ENCODE measurements at places on chromosomes 6 and 20.

- DNase-seq = no peak
Observed at GRCh38 chr6:167819576-167819975, 7.1 kb upstream of the AFDN start.

DNA sequence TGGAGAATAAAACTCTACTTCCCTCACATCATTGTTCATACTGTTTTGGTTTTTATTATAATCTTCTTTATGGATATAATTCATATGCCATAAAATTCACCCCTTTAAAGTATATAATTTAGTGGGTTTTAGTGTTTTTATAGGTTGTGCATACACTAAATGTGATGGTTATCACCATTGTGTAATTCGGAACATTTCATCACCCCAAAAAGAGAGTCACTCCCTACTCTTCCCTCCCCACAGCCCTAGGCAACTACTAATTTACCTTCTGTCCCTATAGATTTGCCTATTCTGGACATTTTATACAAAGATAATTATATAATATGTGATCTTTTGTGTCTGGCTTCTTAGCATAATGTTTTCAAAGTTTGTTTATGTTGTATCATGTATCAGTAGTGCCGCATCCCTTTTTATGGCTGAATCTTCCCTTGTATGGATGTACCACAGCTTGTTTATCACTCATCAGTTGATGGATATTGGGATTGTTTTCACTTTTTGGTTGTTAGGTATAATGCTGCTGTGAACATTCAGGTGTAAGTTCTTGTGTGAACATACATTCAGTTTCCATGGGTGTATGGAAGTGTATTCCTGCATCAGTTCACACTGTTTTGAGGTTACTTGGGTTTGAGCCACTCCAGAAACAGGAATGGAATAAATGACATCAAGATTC lies 4.2 kb downstream of the TM9SF4 start:
- no peak for DNase-seq

DNA sequence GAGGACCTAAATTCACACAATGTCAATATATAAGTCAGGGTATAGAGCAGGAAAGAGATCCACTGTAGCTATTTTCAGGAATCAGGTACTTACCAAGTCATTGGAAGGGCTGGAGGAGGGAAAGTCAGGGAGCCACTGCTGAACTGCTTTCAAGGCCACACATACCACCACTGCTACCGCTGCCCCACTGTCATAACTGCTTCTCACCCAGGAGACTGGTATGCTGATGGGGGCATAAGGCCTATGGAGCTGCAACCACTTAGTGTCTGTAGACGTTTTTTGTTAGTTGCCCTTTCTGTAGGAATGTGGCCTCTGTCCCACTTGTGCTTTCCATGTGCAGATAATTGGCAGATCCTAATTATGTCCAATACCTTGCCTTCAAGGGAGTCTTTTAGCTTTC lies 5.4 kb downstream of the SMAP1 start:
- no peak for DNase-seq

- no peak for DNase-seq
Observed at GRCh38 chr6:148147463-148147830, 195.2 kb upstream of the SASH1 start.

- no peak for DNase-seq
Observed at GRCh38 chr6:44481760-44482159, 94.3 kb downstream of the CDC5L start.

GRCh38 chr6:80319196-80319595 lies 212.7 kb downstream of the BCKDHB start:
- no peak for DNase-seq

DNA sequence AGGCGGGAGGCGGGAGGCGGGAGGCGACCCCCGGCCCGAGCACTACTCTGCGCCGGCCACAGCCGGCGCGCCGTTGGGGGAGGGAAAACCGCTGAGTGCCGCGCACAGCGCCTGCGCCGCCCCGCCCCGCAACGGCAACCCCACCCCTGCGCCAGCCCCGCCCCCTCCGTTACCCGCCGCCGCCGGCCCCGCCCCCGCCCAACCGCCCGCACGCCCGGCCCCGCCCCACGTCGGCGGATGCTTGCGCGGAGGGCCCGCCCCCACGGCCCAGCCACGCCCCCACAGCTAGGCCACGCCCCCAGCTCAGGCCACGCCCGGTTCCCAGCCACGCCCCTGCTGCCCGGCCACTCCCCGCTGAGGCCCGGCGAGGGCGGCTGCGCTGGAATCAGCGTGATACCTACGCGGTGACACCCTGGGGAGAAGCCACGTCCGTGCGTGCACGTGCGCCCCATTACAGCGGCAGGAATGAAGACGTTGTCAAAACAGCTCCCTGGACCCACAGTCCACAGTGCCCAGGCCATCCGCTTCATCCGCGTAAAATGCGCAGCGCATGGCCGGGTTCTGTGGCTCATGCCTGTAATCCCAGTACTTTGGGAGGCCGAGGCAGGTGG lies at the start of gene TCFL5:
Gene TCFL5 (minus strand): TSS at position 97 of the 611 bp plus-strand sequence. CDS start 152 bp downstream, outside the sequence.
- DNase-seq = peak; percentile 100

DNA sequence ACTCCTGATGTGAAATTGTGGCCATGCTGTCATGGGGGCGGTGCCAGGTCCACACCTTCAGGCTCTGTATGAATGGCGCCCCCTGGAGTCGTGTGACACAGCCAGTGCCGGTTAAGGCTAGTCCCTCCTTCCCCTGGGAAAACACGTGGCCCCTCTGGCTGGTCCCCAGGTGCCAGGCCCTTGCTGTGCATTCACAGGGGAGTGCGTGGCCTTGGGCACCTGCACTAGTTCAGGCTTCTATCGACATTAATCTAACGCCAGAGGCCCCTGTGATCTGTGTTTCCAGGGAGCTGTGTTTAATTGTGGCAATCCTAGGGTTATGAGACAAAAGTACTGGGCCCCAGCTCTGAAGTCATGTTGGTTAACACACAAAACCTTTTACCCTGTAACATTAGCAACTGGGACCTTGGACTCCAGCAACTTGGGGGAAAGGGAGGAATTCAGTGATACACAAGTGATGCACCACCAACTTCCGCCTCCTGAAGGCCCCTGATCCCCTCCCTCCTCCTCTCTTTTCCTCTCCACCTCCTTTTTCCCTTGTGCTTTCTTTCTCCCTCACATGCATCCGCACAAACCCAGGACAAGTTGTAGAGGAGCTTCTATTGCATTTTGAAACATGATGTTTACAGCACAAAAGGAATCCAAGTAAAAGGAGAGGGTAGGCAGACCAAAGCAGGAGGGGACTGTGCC lies 74.0 kb downstream of the SSR1 start:
- peak; percentile 86 for DNase-seq

- DNase-seq = no peak
Observed at GRCh38 chr6:134021396-134022122, 30.9 kb downstream of the SLC2A12 start.

- no peak for DNase-seq
Observed at GRCh38 chr20:36303020-36303595, 3.0 kb upstream of the DLGAP4 start.

DNA sequence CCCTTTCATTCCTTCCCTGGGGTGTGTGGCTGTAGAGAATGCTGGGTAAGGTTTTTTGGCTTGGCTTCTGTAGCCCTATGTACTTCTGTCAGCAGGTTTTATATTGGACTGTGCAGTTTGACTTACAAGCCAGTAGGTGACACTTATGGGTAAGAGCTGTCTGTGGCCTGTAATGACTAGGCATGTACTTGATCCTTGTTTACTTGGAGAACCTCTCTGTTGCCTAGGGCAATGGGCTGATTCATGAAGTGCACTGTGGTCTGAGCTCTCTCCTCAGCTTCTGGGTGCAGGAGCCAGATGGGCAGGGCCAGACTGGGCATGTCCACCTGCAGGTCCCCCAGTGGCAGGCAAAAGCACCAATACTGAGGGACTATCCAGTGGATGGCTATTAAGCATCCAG lies 544.6 kb downstream of the ADGRB3 start:
- no peak for DNase-seq

GRCh38 chr20:20491784-20492264 lies 123.9 kb downstream of the INSM1 start:
- DNase-seq = no peak

GRCh38 chr20:24546232-24546892 lies 76.9 kb downstream of the SYNDIG1 start:
- no peak for DNase-seq

- DNase-seq = no peak
Observed at GRCh38 chr20:22586645-22587310, 2.4 kb upstream of the FOXA2 start.

GRCh38 chr6:41156001-41156400 lies 1.9 kb upstream of the TREML1 start:
- no peak for DNase-seq

GRCh38 chr20:40571639-40572038 lies 117.4 kb downstream of the MAFB start:
- DNase-seq = no peak

DNA sequence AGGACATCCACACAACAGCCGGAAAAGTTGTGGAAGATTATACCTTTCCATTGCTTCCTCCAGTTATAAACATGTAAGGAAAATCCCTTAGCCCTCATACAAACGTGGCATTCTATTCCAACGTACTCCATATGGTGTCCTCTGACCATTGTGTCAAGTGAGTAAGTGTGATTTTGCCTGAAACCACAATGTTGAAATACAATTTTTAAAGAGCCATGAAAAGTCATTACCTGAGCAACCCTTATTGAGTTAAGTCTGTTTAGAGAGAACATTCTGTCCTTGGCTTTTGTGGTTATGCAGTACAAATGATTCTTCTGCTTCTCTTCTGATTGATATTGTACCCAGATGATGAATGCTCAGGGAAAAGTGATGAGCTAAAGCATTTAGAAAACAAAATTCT lies 530.1 kb downstream of the HAO1 start:
- no peak for DNase-seq

GRCh38 chr6:152170702-152171667 lies 363.5 kb downstream of the ESR1 start:
- no peak for DNase-seq

GRCh38 chr6:131015630-131016263 lies 47.3 kb downstream of the EPB41L2 start:
- DNase-seq = no peak

Data from memory B cell (primary cell).